Activated T-cell treated with anti-CD3 and anti-CD28 coated beads for 4 hours (primary cell): ENCODE measurements at places on chromosomes 12 and 14.
A peak's percentile ranks its signal among the peaks of the same experiment; 100 is the strongest.

- DNase-seq: no peak
These were observed 12.9 kb downstream of the GNG2 start for GRCh38 chr14:51873221-51873893.

GRCh38 chr12:126286203-126286602 lies 1221.0 kb downstream of the AACS start:
- no peak for DNase-seq

GRCh38 chr14:94904636-94905035 lies 134.7 kb upstream of the GSC start:
- DNase-seq: no peak

DNA sequence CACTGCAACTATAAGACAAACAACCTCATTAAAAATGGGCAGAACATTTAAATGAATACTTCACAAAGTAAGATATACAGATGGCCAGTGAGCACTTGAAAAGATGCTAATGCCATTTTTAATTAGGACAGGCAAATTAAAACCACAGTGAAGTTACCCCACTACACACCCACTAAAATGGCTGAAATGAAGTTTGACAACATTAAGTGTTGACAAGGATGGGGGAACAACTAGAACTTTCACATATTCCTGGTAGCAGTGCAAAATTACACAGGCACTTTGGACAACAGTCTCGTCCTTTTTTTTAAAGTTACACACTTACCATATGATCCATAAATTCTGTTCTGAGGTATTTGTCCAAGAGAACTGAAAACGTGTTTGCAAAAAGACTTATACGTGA lies 278.9 kb upstream of the DIO3 start:
- DNase-seq: no peak

DNA sequence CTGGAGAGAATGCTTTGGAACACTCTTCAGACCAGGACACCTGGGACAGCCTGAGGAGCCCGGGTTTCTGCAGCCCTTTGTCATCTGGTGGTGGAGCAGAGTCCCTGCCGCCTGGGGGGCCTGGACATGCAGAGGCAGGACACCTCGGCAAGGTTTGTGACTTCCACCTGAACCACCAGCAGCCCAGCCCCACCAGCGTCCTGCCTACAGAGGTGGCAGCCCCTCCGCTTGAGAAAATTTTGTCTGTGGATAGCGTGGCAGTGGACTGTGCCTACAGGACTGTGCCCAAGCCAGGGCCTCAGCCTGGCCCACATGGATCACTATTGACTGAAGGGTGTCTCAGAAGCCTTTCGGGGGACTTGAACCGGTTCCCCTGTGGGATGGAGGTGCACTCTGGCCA lies 21.1 kb downstream of the CINP start:
- no peak for DNase-seq

- no peak for DNase-seq
These were observed 124.8 kb downstream of the C12orf75 start for GRCh38 chr12:105455261-105455660.

- no peak for DNase-seq
These were observed 99.0 kb upstream of the EVL start for GRCh38 chr14:99966037-99966835.

DNA sequence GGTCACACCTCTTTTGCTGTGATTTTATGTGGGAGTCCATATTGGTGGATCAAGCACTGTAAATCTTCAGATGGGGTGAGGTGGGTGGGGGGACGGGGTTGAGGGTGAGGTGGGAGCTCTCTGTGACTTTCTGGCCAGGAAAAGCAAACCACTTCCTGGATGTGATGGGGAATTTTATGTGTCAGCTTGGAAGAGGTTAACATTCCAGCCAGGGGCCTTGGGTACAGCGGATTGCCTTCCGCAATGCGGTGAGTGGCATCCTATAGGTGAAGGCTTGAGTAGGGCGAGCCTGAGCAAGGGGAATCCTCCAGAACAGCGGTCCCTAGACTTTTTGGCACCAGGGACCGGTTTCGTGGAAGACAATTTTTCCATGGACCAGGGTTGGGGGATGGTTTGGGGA lies 36.2 kb downstream of the DLK1 start:
- DNase-seq: no peak

- DNase-seq: no peak
These were observed 58.8 kb upstream of the ISM2 start for GRCh38 chr14:77557391-77557790.

- no peak for DNase-seq
These were observed 51.1 kb downstream of the GTF2A1 start for GRCh38 chr14:81169711-81170103.

GRCh38 chr14:63543826-63544406 lies 739 bp upstream of the PPP2R5E start:
- DNase-seq: no peak

DNA sequence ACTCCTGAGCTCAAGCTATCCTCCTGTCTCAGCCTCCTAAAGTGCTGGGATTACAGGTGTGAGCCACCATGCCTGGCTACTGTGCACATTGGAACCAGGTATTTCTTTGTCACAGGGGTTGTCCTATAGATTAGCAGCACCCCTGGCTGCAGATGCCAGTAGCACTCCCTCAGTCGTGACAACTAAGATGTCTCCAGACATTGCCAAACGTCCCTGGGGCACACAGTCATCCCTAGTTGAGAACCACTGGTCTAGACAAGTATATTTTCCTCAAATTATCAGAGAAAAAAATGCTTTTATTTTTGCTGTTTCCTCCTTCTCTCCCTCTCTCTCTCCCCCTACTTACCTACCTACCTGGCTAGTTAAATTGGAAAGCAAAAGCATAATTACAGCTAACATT lies 17.9 kb upstream of the P2RX7 start:
- DNase-seq: no peak

DNA sequence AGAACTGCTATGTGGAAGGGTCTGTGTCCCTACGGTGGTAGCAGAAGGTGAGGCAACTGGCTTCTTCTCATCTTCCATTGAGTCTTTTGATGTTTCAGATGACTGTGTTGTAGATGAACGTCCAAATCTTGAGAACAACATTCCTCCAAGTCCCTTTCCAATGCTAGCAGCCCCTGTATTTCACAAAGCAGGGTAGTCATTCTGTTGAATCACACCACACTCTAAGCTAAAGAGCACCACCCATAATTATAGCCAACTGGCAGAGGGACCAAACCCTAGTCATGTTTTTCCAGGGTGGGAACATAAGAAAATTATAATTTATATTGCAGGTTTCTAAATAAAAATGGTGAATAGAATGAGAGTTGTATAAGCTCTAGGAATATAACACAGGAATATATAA lies 98.7 kb downstream of the DDHD1 start:
- DNase-seq: no peak

GRCh38 chr12:106123551-106124081 lies 15.1 kb downstream of the NUAK1 start:
- no peak for DNase-seq

- DNase-seq: no peak
These were observed 25.9 kb downstream of the RHOF start for GRCh38 chr12:121767525-121768016.

DNA sequence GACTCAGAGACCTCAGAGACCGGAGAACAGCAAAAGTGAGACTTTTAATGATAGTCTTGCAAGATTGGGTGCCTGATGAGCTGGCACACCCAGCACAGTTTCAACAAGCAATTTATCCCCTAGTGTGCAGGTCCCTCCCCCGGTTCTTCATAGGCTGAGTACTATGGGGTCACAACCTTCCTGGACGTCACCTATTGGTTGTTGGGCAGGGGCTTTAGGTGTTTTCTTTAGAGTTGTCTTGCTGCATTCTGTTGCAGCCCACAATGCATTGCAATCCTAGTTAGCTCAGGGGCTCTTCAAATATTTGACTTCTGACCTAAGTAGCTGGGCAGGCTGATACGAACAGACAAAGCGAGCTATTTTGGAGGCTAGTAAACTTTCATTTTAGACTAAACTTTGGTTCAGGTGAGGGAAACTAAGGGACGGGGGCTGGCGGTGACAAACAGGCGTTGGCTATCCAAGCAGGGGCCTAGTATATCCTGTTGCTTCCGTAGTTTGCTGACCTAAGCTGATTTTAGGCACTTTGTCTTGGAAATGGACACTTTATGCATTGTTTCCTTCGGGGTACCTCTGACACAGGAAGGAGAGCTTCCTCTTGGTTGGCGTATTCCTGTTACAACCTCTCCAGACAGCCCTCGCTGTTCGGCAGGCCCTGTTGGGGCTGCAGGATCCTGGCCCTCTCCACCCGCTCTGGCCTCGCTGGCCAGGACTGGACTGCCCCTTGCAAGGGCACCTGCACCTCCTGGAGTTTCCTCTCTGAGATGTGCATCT lies 14.1 kb downstream of the SIVA1 start:
- no peak for DNase-seq

GRCh38 chr12:130186651-130187268 lies 24.5 kb downstream of the FZD10 start:
- no peak for DNase-seq

GRCh38 chr12:54398995-54399793 lies 14.7 kb upstream of the ZNF385A start:
- DNase-seq: peak; percentile 84

DNA sequence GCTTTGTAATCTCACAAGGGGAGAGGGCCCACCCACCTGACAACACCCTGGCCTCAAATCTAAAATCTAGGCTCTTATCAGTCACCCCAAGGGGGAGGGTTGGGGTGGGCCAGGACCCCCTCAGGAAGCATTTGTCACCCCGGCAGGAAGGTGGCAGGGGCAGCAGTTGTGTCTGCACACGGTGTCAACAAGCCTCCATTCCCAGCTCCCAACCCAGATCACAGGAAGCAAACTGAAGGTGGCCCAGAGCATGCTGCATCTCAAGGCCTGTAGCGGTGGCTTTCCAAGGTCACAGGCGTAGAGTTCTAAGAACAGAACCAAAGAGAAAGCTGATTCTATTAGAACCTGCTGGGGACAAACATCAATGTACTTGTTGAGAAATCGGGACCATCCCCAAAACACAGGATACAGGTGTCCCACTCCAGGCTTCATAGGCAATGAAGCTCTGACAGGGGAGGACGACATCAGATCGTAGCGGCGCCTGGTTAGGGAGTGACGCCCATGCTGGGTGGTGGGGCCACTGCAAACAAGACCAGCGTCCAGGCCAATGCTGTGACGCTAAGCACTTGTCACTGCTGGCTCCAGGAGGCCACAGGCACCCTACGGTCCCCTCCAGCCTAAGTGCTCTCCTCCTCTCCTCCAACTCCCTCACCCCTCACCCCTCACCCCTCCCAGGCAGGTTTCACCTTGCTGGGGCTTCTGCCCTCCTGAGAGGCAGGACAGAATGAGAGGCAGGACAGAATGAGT lies 52.9 kb downstream of the CCDC88C start:
- DNase-seq: no peak

- no peak for DNase-seq
These were observed 15.6 kb downstream of the ACVRL1 start for GRCh38 chr12:51922762-51923505.
